ENCODE measurements at places on chromosomes 3 and 15.

DNA sequence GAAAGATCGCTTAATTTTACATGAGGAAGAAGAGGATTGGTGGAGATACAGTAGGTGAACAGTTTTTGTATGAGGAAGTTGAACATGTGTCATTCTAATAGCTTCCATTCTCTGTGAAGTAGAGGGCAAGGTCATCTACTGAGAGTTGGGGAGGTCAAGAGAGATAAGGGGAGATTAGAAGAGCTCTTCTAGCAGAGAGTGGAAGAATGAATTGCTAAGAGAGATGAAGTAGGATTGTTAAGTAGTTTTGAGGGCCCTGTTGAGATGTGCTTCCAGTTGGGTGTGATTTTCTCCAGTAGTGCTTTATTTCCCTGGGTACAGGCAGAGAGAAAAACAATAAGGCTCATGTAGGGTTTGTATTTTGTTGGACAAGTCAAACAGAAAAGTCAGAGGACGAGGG is 5.2 kb downstream of the OPA1 start:
- DNase-seq = no peak

- peak; percentile 61 for DNase-seq
Observed at GRCh38 chr3:196502775-196503195, 783 bp downstream of the RNF168 start.

DNA sequence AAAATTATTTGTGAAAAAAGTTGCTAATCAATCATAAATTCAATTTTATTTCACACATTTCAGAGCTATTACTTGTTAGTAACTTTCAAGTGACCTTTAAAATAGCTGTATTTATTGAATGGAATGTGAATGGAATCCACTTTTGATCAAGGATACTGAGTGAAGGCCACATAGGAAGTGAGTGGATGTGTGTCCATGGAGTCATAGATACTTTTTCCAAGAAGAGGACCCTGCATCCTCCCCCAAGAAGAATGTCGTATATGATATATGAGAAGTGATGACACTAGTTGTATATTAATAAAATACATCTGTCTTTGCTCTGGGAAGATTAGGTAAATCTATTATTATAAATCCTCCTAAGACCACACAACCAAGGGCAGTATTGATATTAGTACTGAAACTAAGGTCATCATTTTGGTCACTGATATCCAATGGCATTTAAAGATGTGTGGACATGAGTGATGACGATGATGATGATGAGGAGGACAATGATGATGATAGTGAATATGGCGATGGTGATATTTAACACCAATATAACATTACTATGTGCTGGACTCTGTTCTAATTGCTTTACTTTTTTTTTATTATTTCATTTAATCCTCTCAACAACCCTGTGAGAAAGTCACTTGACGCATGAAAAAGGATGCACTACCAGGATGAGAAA is 493.0 kb upstream of the NR2F2 start:
- no peak for DNase-seq

DNA sequence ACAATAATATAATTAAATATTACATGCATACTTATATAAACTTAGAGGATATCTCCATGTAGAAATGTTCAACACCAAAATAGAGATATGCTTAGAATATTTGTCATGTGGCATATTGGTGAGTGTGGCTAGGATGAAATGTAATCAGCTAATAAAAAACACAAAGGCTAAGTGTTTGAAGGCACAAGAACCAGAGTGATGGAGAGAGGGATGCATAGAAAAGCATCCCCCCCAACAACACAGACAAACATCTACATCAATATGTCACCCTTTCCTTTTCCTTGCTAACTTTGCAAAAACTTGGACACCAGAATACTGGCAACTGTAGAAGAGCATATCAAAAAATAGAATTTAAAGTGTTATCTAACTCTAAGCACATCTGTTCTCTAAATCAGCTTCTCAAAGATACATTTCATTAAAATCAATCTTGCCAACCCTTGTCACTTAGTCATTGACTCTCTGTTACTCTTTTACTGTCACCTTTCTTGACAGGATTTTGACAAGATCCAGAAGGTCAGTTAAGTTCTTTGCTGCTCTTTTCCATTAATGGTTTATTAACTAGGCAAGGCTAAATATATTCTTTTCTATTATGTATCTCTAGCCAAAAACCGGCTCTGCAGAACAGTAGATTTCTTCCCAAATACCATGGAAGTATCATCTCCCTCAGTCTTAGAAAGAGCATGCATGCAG is 695.9 kb downstream of the OTOL1 start:
- no peak for DNase-seq

GRCh38 chr3:145094355-145094941 is 1066.5 kb downstream of the PLOD2 start:
- DNase-seq = no peak

- DNase-seq = no peak
Observed at GRCh38 chr3:32310918-32311839, 72.7 kb downstream of the CMTM8 start.

- DNase-seq = no peak
Observed at GRCh38 chr15:64865126-64865997, 23.6 kb downstream of the PLEKHO2 start.

DNA sequence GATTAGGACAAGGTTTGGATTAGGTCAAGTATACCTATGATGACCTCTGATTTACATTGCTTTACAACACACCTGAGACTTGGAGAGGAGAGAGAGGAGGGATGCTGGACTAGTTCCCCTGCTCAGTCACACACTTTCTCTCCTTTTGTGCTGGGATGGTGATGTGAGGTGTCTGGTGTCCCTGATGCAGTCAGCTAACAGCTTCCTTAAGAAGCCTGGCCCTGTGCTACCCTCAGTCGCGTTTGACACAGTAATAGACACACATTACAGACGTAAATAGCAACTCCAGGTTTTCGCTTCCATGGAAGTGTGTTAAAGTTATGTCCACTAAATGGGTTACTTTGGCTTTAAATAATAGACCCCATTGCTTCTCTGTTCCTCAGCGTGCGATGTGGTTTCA is 58.9 kb downstream of the RARB start:
- no peak for DNase-seq

GRCh38 chr15:55319537-55320237 is 665 bp downstream of the PIGB start:
- no peak for DNase-seq

DNA sequence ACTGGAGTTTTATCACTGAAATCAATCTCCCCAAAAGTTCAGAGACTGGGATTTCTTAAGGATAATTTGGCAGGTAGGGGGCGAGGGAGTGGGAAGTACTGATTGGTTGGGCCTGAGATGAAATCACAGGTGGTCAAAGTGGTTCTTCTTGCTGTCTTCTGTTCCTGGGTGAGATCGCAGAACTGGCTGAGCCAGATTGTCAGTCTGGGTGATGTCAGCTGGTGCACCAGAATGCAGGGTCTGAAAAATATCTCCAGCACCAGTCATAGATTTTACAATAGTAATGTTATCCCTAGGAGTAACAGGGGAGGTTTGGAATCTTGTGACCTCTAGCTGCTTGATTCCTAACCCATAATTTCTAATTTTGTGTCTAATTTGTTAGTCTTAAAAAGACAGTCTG is 86.7 kb upstream of the SLC25A36 start:
- no peak for DNase-seq

- peak; percentile 49 for DNase-seq
Observed at GRCh38 chr3:188185717-188186251, 31.8 kb downstream of the LPP start.

- DNase-seq = no peak
Observed at GRCh38 chr3:185687271-185687878, 101.3 kb downstream of the SENP2 start.

GRCh38 chr3:42853056-42853455 is 22.6 kb downstream of the CYP8B1 start:
- DNase-seq = no peak

DNA sequence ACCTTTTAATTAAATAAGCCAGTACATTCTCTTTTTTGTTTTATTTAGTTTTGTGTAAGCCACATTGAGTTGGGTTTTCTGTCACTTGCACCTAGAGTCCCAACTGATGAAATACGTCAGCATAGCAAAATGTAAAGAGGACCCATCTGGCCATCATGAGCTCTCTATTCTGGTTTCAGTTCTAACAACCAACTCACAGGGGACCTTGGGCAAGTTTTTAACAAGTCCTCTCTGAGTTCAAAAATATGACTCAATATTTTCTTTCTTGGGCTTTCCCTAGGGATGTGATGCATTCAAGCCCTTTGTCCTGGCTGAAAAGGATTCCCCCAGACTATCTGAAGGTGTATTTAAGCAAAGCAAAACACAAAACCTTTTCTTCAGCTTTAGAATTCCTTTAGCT is 32.9 kb downstream of the PLCH1 start:
- no peak for DNase-seq

- no peak for DNase-seq
Observed at GRCh38 chr3:142577696-142578328, 721 bp downstream of the ATR start.
